ENCODE measurements at places on chromosomes 7 and 10. TPM values are rescaled to one million over a fixed set of nuclear protein-coding genes. Genes with fewer than 3 reads are reported as not detected.

CHST15 gene
- polyA plus RNA-seq: 0.79 TPM

AGBL3 gene
- polyA plus RNA-seq: 9.5 TPM

DEPP1 gene
- 4.3 TPM for polyA plus RNA-seq

TSPAN12 gene
- 2.2 TPM for polyA plus RNA-seq

CACNB2 gene
- polyA plus RNA-seq: 14.3 TPM

C10orf53 gene
- not detected for polyA plus RNA-seq

POMZP3 gene
- 1.4 TPM for polyA plus RNA-seq

SFTPA1 gene
- not detected for polyA plus RNA-seq

ITPRID1 gene
- polyA plus RNA-seq: not detected

MYH16 gene
- polyA plus RNA-seq: not detected

NAPEPLD gene
- polyA plus RNA-seq: 8.8 TPM

CDHR3 gene
- polyA plus RNA-seq: 2.9 TPM

SPDYE6 gene
- polyA plus RNA-seq: not detected

MGMT gene
- 0.94 TPM for polyA plus RNA-seq

UNC5B gene
- 2.0 TPM for polyA plus RNA-seq

TPST1 gene
- 53.3 TPM for polyA plus RNA-seq

LMTK2 gene
- polyA plus RNA-seq: 12.3 TPM

RHBDD2 gene
- 82.1 TPM for polyA plus RNA-seq

JAZF1 gene
- polyA plus RNA-seq: 25.5 TPM

GIMAP7 gene
- polyA plus RNA-seq: not detected

SEMA3A gene
- 20.7 TPM for polyA plus RNA-seq

SUN3 gene
- polyA plus RNA-seq: not detected

PNLIPRP3 gene
- polyA plus RNA-seq: not detected

HOXA2 gene
- polyA plus RNA-seq: not detected

CHRM2 gene
- 0.05 TPM for polyA plus RNA-seq

DNAJC12 gene
- 22.3 TPM for polyA plus RNA-seq

KAZALD1 gene
- 1.2 TPM for polyA plus RNA-seq

SLC18A3 gene
- not detected for polyA plus RNA-seq

TACC2 gene
- polyA plus RNA-seq: 17.6 TPM

CAMK1D gene
- 18.6 TPM for polyA plus RNA-seq

SVOPL gene
- polyA plus RNA-seq: 3.0 TPM

CLIP2 gene
- 25.7 TPM for polyA plus RNA-seq

MTERF1 gene
- polyA plus RNA-seq: 22.9 TPM

NPVF gene
- polyA plus RNA-seq: not detected

ELMO1 gene
- polyA plus RNA-seq: 18.1 TPM

POLL gene
- 30.8 TPM for polyA plus RNA-seq

EPHA1 gene
- not detected for polyA plus RNA-seq

SH2D4B gene
- 1.6 TPM for polyA plus RNA-seq

FOXK1 gene
- 7.4 TPM for polyA plus RNA-seq

Measured in neural cell (in vitro differentiated cells).